Activated naive CD8-positive, alpha-beta T cell treated with anti-CD3 and anti-CD28 coated beads, Interleukin-2, amount 10 ng/mL, durations not matched to agents 7 days and 5 days (primary cell): ENCODE measurements at places on chromosomes 3 and 15. TPM values are rescaled to one million over a fixed set of nuclear protein-coding genes. Genes with fewer than 3 reads are reported as not detected.

The CPN2 gene
- total RNA-seq, result not detected

The CCDC9B gene
- 2.6 TPM for total RNA-seq

The PPIP5K1 gene
- total RNA-seq, result 30.7 TPM

The SLC12A1 gene
- total RNA-seq, result not detected

The VIPR1 gene
- total RNA-seq, result 22.3 TPM

The FAM43A gene
- total RNA-seq, result 5.1 TPM

The IL16 gene
- 281 TPM for total RNA-seq

The THSD4 gene
- total RNA-seq, result not detected

The P2RY13 gene
- total RNA-seq, result not detected

The IL17RE gene
- total RNA-seq, result 1.1 TPM

The SEMA6D gene
- total RNA-seq, result not detected

The GPR15 gene
- 44.1 TPM for total RNA-seq

The CCR1 gene
- total RNA-seq, result 58.6 TPM

The MYL3 gene
- not detected for total RNA-seq

The CRTAP gene
- total RNA-seq, result 39.4 TPM

The C3orf85 gene
- not detected for total RNA-seq

The LTK gene
- 1.6 TPM for total RNA-seq

The BDH1 gene
- 108 TPM for total RNA-seq

The GOLGA8N gene
- 41.0 TPM for total RNA-seq

The PLSCR2 gene
- not detected for total RNA-seq

The ZNF385D gene
- total RNA-seq, result not detected

The AP3S2 gene
- total RNA-seq, result 30.8 TPM

The BNC1 gene
- not detected for total RNA-seq

The CMTM8 gene
- 2.6 TPM for total RNA-seq

The CD200 gene
- 1.7 TPM for total RNA-seq

The ZNF774 gene
- total RNA-seq, result 2.4 TPM

The TERB2 gene
- not detected for total RNA-seq
